ENCODE measurements at places on chromosomes 3 and 15.

- no peak for DNase-seq
Measured at GRCh38 chr15:33125894-33126537, 68.5 kb downstream of the FMN1 start.

DNA sequence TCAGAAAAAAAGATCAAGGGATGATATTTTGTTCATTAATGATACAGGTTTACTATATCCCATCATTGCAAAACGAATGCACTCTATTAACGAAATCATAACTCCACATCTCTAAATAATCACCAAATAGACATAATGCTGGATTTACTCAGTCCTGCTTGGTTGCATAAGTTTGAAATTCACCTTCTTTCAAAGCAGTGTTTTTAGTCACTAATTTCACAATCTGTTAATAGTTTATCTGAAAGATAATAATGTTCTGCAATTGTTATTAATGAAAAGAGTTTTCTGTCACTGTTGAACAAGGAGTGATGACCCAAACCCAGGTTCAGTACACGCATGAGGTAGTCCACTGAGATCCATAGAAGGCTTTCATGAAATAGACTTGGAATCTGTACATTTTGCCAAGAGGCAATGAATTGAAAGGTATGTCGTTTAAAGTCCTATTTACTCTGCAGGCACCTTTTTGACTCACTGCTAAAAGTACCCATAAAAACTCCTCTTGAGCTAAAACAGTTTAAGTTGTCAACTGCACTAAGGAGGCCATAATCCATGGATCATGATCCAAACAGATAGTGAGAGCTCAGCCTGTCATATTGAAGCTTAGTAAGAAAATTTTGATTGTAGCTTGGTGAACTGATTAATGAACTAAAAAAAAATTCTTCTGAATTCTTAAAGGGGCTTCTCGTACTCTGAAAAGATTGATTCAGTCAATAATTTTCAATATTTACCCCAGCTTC lies 75.6 kb upstream of the MBNL1 start:
- no peak for DNase-seq

GRCh38 chr3:67109651-67110204 lies 111.6 kb downstream of the KBTBD8 start:
- peak; percentile 72 for DNase-seq

DNA sequence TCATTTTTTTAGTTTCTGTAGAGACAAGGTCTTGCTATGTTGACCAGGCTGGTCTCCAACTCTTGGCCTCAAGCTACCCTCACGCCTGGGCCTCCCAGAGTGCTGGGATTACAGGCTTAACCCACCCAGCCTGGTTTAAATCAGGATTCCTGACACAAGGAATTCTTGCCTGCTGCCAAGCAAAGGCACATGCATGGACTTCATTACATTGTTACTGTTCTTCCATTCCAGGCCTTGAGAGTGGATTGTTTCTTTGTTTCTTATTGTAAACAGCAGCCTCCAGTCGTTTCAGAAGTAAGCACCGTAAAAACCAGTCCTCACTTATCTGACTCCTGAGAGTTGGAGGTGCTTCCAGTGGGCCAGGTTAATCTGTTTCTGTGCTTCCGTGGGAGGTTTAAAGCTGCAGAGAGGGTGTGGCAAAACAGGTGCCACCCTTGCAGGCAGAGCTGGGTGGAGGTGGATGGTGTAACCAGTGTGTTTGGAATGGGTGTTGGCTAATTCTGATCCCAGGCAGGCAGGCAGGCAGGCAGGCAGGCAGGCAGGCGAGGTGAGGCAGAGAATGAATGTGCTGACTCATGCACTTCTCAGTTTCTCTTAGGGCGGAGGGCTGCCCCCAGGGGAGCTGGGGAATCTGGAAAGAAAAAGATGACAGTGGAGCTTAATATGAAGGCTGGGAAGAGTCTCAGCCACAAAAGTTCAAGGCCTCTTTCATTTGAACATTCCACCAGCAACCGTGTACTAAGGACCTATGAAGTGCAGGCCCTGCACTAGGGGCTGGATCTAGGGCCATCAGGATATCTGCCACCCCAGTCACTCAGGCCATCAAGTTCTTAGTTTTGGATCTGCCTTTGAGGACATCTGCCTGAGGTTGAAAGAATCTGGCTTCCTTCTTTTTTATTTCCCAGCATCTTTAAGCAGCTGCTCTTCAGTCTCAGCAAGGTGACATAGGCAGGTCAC lies 37.0 kb upstream of the CDCP1 start:
- DNase-seq: peak; percentile 88

DNA sequence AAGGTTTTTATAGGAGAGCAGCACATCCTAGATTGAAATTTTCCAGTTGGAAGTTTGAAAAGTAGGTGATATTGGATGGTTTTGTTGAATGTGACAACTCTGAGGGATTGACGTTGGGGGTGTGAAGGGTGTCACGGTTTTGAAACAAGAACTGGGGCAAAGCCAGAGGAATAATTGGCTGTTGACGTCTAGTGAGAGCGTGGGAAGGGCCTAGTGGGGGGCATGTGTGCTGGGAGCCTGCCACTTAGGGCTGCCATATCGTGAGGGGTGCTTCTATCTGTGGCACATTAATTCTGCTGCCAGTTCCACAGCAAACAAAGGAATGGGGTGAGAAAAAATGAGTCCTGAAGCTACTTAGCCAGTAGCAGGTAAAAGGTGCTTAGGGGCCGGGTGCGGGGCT lies 129.4 kb downstream of the LRIG1 start:
- no peak for DNase-seq

DNA sequence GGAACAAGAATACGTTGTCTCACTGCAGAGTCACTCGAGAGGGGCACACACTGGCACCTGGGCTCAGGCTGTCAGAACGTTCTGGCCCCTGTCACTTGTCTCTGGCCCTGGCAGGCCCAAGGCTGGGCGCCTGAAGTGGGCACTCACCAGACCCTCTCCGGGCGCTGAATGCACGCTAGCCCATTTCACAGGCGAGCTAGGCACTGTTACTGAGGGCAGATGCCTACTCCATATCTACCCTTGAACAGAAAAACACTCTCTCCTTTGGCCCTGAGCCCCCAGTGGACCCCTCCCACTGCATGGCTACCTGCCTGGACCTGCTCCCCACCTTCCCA lies 42.3 kb upstream of the IQSEC1 start:
- DNase-seq: no peak

DNA sequence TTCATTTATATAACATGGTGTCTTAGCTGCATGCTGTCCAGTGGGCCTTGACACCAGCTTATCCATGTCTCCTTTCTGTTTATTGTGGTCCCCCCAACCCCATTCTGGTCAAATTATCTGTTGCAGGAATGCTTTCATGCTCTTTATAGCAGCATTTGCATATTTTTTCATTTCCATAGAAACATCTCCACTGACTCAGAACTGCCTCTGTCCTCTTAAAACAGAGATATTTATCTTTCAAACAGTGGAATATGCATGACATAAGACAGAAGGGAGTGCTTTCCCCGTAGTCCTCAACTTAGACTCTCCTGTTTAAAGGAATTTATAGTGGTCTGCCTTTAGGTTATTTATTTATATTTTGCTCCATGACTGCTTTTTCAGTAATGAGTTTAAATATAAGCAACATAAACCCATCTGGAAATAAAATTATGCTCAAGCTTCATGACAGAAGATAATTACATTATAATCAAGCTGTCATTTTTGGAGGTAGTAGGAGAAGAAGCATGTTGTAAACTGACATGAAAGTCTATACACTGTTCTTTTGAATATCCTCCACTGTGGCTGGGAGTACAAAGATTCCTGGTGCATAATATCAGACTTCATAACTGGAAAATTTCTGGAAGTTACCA lies 179.5 kb upstream of the CD96 start:
- no peak for DNase-seq

- DNase-seq: peak; percentile 83
Measured at GRCh38 chr3:70982700-70983140, 600.8 kb downstream of the FOXP1 start.

DNA sequence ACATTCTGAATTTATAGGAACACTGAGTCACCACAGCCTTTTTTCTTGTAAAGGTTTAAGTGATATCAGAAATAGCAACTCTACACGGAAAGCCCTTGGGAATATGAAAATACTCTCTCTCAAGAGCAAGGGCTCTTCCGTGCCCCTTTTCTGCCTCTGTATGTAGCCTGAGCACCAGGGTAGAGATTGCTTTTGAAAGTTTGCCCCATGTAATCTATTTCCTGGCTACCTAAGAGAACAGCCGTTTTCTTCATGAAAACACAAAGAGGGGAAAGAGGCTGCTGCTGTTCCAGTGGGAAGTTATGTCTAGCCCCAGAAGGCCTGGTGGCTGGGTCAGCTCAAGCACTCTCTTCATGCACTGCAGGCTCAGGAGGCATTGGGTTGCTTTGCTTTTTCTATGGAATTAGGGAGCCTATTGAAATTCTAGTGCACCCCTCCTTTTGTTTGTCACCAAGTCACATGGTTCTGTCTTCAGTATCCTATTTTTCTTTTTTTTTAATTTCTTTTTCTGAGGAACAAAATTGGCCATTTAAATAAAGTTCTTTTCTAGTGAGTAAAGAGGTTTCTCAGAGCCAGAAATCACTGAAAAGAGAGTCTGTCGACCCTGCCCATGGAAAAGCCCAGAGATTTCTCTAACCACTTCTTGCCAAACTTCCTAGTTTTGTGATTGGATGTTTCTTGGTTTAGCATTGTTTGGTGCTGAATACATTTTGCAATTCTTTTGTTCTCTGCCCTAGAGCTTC lies 39.5 kb downstream of the TIGIT start:
- no peak for DNase-seq

GRCh38 chr3:112815981-112816380 lies 30.7 kb downstream of the CD200R1L start:
- DNase-seq: no peak

DNA sequence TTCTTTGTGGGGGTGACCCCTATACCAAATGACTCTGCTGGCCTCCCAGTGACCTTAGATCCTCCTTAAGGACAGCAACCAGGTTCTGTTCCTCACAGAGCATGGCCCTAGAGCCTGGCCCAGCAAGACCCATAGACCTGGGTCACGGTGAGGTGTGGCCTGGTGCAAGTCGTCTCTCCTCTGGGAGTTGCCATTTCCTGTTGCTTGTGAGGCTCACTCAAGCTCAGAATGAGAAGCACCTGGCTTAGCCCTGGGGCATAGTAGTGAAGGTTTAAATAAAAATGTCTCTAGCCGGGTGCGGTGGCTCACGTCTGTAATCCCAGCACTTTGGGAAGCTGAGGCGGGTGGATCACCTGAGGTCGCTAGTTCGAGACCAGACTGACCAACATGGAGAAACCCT lies 131.3 kb downstream of the SMAD6 start:
- DNase-seq: no peak

DNA sequence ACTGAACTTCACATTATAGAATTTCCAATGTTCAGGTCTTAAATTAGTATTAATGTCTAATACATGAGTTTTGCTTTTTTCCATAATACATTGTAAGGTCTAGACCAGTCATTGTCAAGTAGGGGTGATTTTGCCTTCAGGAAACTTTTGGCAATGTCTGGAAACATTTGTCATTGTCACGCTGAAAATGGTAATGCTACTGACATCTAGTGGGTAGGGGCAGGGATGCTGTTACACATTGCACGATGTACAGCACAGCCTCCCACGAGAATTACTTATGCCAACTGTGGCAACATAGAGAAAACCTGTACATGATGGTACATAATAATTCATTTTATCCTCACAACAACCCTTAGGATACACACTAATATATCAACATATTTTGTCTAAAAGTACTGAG lies 384.1 kb downstream of the CADM2 start:
- DNase-seq: peak; percentile 7

- no peak for DNase-seq
Measured at GRCh38 chr15:83549623-83550022, 102.5 kb downstream of the SH3GL3 start.

- peak; percentile 73 for DNase-seq
Measured at GRCh38 chr3:26353097-26353496, 269.5 kb upstream of the LRRC3B start.

GRCh38 chr3:78751266-78751665 lies 1016.5 kb downstream of the ROBO1 start:
- DNase-seq: no peak

- DNase-seq: no peak
Measured at GRCh38 chr3:100402891-100403290, 1.6 kb downstream of the LNP1 start.

DNA sequence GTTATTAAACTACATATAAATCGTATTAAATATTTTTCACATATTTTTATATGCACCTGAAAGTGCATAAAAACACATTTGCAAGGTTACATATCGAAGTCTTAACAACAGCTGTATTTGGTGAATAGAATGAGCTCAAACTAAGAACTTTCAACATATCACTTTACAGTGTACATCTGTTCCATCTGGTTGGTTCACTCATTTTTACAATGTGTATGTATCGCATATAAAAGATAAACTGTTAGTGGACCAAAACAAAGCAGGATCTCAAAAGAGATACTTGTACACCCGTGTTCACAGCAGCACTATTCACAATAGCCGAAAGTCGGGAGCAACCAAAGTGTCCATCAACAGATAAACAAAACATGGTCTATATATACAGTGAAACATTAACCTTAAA lies 55.8 kb downstream of the TBL1XR1 start:
- no peak for DNase-seq

GRCh38 chr15:77630956-77631744 lies 1.6 kb downstream of the LINGO1 start:
- DNase-seq: peak; percentile 48

- DNase-seq: no peak
Measured at GRCh38 chr3:155629556-155629955, 115.3 kb downstream of the PLCH1 start.

- DNase-seq: no peak
Measured at GRCh38 chr15:66288551-66289185, 4.7 kb upstream of the DIS3L start.

DNA sequence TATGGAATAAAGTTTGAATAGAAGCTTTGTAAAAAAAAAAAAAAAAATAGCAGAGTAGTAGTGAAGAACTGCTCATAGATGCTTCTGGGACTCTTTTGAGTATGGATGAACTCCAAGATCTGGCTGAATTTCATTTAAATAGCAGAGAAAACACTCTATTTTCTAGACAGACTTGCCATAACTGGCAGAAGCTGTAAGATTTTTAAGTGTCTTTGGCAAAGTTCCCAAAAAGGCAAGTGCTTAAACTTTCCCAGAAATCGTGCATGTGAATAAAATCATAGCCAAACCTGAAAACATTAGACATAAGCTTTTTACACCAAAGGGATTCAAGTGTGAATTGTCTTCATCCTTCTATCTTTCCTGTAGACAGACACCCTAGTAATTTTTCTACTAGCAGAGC lies 110.3 kb upstream of the MITF start:
- DNase-seq: no peak

DNA sequence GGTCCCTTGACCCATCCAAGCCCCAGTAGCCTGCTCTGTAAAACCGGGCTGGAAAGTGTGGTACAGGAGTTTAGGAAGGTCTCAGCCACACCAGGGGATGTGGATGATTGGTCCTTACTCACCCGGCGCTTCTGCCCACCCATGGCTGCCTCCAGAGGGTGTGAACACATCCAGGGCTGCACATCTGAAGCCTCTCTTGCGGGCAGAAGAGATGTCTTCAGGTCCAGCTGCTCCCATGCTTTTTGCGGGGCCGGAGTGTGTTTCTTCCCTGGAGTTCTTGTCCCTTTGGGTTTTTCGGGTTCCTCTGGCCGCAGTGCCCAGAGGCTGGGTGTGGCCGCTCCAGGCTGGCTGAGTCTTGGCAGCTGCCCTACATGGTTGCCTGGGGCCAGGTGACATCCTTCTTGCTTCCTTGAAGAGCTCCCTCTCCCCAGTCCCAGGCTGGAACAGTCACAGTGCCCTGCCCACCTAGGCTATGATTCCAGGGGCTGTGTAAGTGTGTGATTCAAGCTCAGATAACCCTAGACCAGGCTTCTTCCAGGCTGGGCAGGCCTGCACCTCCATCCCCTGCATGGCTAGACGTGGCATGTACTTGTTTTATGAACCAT lies 33.9 kb downstream of the HDAC11 start:
- no peak for DNase-seq

- no peak for DNase-seq
Measured at GRCh38 chr3:171262431-171262830, 197.8 kb downstream of the TNIK start.
